ENCODE measurements at places on chromosomes 16 and 17.

DNA sequence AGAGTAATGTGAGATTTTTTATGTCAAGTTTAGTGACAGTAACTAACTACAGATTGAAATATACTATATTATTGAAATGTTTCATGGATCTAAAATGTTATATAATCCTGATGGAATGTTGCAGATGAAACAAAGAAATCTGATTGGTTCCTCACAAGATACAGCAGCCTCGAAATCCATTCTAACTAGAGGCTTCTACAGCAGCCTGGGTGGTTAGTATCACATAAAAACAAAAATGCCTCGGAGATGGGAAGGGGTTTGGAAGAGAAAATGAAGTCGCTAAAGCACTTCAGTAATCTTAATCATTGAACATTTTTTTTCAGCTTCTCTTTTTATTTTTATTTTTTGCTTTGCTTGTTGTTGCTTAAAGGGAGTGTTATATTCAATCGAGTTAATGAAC is 75.2 kb downstream of the TANC2 start:
- no peak for DNase-seq

- no peak for DNase-seq
Measured at GRCh38 chr17:57732062-57732461, 13.0 kb downstream of the CCDC182 start.

DNA sequence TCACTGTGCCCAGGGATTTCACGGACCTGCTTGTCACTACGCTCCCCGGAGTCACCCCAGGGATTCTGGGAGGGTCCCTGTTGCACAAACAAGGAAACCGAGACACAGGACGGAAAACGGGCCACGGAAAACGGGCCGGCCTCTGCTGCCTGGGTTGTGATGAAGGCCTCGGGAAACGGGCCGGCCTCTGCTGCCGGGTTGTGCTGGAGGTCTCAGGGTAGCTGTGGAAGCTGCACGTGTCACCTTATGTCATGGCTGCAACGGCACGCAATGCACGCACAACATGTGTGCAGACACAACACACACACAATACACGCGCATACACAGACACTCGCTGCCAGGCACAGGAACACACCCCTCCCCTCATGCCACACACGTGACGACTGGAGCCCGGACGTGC is 27.0 kb upstream of the GNG13 start:
- DNase-seq, result no peak

DNA sequence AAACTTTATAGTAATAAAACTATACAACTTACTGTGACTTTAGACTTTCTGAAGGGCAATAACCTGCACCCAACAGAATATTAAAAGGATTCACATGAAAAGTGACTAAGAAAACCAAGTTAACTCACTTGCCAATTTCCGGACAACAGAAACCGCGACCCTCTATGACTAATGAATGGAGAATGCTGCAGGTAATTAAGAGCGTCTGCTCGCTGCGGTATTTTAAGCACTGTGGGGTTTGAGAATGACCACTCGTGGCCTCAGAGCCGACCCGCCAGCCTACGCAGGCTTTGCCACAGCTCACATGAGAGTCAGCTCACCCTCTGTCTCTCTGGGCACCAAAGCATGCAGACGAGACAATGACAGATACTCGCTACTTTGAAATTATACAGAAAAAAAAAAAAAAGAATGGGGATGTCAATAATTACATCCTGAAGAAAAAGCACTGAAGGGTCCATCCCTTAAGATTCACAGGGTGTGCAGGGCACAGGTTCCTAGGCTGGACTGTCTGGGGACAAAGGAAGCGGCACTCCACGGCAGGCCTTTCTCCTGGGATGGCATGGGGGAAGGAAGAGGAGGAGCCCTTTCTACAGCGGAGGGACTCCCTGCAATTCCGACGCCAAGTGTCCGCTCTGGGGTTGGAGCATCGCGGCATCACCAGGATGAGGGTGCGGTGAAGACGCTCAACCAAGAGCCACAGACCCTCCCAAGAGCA is 35.0 kb downstream of the ZCCHC14 start:
- no peak for DNase-seq

DNA sequence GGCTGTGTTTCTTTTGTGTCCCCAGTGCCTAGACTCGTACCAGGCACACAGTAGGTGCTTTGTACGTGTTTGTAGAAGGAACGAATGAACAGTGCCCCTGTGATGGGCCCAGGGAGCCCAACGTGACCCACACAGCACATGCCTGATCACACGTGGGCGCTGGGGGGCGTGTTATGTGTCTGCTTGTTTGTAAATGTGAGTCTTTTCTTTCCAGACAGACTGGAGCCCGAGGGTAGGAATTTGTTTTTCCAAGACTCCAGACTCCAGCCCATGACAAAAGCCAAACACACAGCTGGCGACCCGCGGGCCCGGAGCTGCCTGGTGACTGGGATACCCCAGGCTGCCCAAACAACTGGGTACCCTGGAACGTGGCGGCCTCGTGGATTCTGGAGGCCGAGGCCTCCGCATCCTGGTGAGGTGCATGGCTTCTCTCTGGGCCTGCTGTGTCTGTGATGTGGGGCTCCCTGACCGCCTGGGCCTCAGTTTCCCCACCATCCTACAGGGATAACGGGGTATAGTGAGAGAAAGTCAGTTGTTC is 14.9 kb upstream of the CBFA2T3 start:
- no peak for DNase-seq

DNA sequence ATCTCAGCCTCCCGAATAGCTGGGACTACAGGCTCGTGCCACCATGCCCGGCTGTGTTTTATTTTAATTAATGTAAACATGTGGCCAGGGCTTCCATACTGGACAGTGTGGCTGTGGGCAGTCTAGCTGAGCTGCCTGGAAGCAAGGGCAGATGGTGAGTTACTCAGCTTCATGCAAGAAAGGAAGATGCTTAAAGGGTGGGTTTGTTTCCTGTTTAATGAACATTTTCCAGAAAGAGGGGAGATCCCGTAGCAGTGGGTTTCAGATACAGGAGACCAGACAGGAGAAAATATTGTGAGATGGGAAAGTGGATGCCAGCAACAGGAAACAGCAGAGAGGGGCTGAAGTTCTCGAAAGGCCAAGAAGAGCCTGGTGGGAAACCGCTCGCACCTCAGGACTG is 7.3 kb downstream of the MAPK8IP3 start:
- DNase-seq, result no peak
